Activated CD8-positive, alpha-beta memory T cell treated with anti-CD3 and anti-CD28 coated beads, Interleukin-2, amount 50 U/mL, for 4 hours (primary cell): ENCODE measurements at places on chromosomes 1 and 21.

DNA sequence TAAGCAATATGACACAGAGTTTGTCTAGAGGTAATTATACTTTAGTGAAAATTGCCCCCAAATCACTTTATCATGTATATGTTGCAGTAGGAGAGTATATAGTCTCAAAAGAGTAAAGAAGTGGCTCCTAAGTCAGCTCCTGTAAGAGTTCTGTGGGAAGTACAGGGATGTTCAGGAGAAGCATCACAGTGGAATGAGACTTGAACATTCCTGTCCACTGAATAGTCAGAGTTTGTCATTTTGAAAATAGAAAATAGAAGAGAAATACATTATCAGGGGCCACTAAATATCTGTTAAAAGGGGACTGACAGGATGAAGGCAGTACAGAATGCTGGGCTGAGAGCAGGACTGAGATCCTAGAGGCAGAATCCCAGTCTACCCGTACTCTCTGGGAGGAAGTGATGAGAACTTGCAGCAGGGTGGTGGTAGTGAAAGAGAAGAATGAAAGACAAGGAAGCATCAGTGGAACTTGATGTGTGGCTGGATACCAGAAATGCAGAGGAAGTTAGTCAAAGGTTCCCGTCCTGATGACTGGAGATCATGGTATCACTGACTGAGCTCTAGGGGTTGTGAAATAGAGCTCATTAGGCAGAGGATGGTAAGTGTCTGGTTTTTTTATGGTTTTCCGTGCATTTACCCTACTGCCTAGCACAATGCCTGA lies 153.4 kb downstream of the FMN2 start:
- no peak for DNase-seq

GRCh38 chr21:17389311-17389710 lies 123.5 kb upstream of the CXADR start:
- no peak for DNase-seq

DNA sequence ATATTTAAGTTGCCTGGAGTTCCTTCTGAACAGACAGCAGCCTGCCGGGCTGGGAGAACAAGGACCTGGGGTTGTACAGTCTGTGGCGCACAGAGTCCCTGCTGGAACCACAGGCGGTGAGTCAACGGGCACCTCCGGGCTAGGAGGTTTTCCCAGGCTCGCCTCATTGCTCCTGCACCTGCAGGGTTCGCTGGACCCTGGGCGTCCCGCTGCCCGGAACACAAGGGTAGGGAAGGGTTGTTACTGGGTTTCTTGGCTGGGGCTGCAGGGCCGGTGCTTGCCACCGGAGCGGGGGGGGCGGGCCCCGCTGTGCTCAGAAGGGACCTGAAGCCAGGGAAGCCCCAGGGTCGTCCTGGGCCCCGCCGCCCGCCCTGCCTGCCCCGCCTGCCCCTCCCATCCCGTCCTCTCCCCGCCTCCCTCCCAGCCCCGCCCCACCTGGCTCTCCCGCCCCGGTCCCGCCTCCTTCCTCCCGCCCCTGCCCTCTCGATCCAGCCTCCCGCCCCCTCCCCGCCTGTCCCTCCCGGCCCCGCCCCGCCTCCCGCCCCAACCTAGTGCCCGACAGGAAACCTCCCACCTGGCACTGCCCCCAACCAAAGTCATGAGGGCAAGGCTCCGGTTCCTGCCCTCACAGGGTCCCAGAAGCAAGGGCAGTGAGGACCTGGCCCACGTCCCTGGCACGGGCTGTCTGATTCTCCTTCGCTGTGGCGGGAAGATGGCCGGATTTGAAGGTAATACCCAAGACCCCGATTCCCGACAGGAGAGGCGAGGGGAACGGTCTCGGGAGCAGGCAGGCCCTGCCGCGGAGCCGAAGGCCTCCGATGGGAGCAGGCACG lies 6.8 kb downstream of the JMJD4 start:
- DNase-seq = peak; percentile 66

- DNase-seq = no peak
These were observed 135.4 kb downstream of the PROX1 start for GRCh38 chr1:214123061-214123784.

DNA sequence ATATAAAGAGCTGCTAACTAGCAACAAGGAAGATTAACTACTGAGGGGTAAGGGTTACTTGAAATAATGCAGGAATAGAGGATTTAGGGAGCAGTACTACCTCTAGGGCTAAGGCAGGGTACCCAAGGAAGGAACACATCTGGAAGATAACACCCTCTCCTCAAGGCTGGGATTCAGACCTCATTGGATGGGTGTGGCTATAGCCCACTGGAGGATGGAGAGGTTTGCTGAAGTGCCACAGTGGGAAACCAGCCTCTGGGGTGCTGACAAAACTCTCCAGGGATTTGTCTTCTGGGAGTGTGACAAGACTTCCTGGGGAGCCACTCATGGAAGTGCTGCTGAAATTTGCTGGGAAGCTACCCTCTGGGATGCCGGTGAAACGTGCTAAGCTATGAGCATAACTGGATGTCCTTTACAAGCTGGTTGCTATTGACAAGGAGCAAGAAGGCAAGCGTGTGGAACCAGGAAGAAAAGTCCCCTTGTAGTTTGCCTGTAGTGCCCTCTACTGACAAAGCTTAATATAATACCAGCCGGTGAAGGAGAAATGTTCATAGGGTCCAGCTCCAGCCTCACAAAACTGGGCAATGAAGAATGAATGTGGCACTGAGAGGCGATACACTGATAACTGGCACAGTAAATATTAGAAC lies 122.8 kb upstream of the USP24 start:
- DNase-seq = no peak

- DNase-seq = no peak
These were observed 115.7 kb downstream of the KCNJ6 start for GRCh38 chr21:37800456-37801061.

DNA sequence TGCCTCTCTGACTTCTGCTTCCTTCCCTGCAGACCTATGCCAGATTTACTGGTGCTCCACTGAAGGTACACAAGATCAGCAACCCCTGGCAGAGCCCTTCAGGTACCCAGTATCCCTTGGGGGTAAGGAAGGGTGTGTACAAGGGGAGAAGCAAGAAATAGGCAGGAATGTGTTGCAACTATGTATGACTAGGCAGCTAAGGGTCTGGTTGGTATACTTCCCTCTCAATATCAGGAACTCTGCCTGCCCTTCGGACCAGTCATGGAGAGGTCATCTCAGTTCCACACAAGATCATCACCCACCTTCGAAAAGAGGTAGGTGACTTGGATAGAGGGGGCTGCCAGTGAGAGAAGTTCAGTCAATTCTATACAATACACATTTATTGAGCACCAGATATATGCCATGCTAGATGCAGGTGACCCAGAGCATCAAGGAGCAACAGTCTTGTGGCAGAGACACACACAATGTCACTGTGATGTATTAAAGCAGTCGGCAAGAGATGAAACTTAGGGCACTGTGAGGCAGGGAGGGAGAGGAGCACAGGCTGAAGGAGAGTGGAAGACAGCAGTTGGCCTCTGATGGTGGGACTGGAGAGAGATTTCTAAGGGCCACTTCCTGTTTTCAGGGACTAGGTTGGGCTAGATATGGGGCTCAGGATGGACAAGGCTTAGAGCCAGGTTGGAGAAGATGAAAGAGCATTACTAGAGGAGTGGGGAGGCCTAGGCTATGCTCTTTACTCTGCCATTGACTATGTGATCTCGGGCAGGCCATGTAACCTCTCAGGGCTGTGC lies 2.0 kb downstream of the MTX1 start:
- no peak for DNase-seq

- no peak for DNase-seq
These were observed 1.9 kb downstream of the IFT25 start for GRCh38 chr1:53943490-53944043.

- DNase-seq = no peak
These were observed 25.9 kb downstream of the C2CD2 start for GRCh38 chr21:41927727-41928409.

- DNase-seq = no peak
These were observed 545.2 kb downstream of the MRPL39 start for GRCh38 chr21:25062061-25062460.

GRCh38 chr1:19521411-19521810 lies 36.1 kb upstream of the CAPZB start:
- DNase-seq = no peak

DNA sequence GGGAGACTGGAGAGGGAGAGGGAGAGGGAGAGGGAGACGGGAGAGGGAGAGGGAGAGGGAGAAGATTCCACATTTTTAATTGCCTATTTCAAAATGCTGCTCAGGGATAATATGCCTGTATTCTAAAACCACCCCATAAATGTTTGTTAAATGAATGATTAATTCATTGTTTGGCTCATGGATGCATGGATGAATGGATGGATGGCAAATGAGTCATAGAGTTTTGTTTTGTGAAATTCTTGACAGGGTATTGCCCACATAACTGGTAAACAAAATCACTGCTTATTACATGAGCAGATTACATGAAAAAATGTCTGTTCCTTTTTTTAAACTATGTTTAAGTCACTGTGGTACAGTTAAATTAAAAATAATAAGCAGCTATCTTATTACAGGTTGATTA lies 220.4 kb downstream of the ZP4 start:
- DNase-seq = no peak

GRCh38 chr1:179933219-179933618 lies 21.4 kb upstream of the CEP350 start:
- DNase-seq = no peak

GRCh38 chr1:81430236-81430938 lies 370.3 kb upstream of the ADGRL2 start:
- no peak for DNase-seq

- DNase-seq = no peak
These were observed 38.4 kb downstream of the FYB2 start for GRCh38 chr1:56780826-56781225.

DNA sequence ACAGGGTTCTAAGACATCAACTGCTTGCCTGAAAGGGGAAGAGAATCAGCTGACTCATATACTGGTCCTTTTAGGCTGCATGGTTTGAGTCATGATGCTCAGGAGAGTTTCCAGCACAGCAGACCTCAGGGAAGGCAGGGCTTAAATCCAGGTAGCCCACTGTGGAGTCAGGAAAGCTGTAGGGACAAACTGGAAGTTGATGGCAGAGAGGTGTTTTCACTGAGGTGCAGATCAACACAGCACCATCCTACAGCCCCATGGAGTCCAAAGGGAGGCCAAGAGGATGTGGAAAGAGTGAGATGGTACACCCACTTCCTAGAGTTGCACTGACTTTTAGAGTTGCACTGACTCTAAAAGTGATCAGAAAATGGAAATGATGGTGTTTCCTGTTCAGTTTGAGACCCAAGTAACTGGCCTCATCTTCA lies 252.4 kb upstream of the DUSP10 start:
- DNase-seq = no peak

GRCh38 chr1:100009458-100009857 lies 39.7 kb downstream of the SLC35A3 start:
- DNase-seq = no peak

DNA sequence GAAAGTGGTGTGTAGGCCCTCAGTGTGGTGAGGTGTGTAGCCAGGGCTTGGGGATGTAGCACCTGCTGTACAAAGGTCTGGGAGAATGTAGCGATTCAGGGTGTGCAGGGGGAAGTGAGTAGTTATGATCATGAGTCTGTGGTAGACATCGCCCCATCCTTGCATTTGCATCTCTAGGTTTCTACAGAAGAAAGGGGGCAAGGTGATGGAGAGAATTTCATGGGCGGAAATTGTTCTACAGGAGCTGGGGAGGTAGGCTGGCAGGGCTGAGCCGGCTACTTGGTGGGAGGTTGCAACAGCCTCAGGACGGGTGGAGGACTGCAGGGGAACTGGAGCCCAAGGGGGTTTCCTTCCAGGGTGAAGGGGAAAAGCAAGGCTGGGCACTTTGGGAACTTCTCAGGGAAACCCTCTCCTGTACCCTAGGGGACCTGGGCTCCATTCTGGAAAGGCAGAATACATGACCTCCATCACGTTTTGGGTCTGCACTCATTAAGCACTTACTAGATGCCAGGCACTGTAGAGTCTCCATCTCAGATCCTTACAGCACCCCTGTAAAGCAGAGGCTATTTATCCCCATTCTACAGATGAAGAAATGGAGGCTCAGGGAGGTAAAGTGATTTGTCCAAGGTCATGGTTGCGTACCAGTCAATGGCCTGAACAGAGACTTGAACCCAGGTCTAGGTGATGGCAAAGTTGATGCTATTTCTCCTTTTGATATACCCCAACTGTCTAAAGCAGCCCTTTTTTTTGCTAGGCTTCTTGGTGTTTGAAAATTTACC lies 14.5 kb upstream of the TNFRSF1B start:
- no peak for DNase-seq

DNA sequence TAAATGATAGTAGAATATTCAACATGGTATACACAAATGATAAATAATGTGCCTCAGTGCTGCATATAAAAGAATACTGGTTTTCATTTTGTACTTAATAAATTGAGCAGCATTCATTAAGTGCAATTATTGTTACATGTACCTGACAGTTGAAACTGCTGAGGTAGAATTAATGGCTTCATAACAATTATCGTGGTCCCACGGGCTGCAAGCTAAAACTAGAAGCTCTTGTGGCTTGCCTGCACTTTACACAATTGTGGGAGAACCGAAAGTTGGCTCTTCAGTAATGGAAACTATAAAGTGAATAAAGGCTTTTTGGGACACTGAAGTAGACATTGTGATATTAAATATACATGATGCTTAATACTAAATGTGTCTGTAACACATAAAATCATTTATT lies 23.2 kb downstream of the INSL5 start:
- DNase-seq = no peak

GRCh38 chr1:65105596-65105995 lies 42.4 kb upstream of the AK4 start:
- DNase-seq = no peak

DNA sequence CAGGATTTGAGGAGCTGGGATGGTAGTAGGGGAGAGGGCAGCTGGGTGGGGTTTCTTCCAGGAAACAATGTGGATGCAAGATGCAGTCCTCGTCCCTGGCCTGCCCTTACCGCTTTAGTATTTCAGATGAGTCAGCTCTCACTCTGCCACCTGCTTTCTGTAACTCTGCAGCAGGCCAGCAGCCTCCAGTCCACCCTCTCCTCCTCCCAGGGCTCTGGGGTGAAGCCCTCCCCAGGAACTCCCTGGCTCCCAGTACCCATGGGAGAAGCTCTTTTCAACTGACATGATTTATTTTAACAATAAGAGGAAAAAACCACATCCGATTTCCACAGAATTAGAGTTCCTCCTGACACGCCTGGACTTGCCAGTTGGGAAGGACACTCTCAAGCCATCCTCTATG lies 39.0 kb upstream of the IL20 start:
- DNase-seq = no peak

- no peak for DNase-seq
These were observed 23.1 kb downstream of the EIF2D start for GRCh38 chr1:206589206-206589605.

GRCh38 chr21:30434033-30434631 lies 4.1 kb downstream of the KRTAP13-4 start:
- no peak for DNase-seq
